ENCODE measurements at places on chromosomes 11 and 22. TPM values are rescaled to one million over a fixed set of nuclear protein-coding genes. Genes with fewer than 3 reads are reported as not detected.

GRCh38 chr11:13169709-13170108, 107.9 kb upstream of the BMAL1 start:
- no peak for DNase-seq

GRCh38 chr22:21079493-21079892, 33.7 kb downstream of the LRRC74B start:
- no peak for DNase-seq

GRCh38 chr22:50444663-50445062, 30.2 kb downstream of the SBF1 start:
- no peak for DNase-seq

- peak; percentile 43 for DNase-seq
These were observed 13.5 kb downstream of the KIAA1671 start for GRCh38 chr22:24965822-24966626.

DNA sequence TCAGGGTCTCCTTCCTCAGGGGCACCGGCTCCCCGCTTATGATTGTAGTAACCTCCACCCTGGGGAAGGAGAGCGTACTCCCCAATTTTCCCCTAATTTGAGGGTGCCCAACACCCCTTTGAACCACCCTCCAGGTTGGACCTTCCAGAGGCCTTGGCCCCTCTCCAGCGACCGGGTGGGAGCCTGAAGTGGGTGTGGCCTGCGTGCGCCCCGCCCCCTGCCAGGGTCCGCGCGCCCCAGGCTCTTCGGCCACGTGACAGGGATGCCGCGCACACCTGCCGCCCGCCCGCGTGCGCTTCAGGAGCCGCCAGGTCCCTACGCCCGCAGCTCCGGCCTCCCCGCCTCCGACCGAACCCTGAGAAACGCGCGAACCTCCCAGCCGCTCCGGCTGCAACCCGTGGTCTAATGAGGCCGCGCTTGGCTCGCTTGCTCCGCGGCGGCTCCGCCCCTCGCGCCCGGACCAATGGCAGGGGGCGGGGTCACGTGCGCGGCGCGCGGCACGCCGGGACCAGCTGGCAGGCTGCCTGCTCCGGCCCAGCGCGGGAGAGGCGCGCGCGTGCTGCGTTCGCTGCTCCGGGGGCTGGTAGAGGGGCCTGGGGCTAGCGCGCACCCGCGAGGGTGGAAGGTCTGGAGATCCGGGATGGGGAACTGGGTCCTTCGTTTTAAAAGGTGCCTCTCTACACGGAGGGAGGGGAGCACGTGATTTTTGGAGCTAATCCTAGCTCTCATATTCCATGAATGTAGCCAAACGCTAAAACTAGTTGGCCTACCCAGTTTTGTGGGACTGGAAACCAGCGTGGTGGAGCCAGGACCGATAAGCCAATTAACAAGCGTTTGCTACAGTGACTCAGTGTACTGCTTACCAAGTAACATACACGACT, at the start of gene FOXRED2:
TSS of gene FOXRED2 (minus strand) at position 404 of the 881 bp plus-strand sequence. CDS start 618 bp downstream, outside the sequence.
- DNase-seq: peak; percentile 79

DNA sequence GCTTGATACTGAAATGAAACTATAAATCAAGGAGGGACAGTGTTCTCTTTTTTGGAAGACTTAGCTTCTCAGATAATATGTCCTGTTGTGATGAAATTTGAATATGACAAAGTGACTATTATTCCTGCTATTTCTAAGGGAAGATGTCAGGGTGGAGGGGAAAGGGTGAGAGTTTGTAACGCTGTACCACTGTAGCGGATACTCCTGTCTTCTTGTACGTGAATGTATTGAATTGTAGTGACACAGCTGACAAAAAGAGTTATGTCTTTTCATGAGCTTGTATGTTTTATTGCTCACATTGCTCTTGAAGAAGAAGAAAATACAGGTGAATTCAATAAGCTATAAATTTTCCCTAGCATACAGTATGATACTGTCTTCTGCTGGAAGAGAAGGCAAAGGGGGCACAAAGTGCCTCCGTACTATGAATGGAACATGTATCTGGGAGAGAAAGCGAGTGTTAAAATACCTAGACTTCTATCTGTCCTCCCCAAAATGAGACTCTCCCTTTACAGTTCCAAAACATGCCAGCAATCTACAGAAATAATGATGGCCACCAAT, 538.5 kb upstream of the LRRC4C start:
- DNase-seq: no peak

- DNase-seq: no peak
These were observed 3.8 kb downstream of the GTSE1 start for GRCh38 chr22:46300491-46300890.

GRCh38 chr11:12743834-12744449, 69.7 kb downstream of the TEAD1 start:
- DNase-seq: no peak

GRCh38 chr11:2691991-2692875, 7.6 kb downstream of the KCNQ1OT1 start:
- DNase-seq: no peak

GRCh38 chr11:45974806-45975205, 52.4 kb downstream of the LARGE2 start:
- no peak for DNase-seq

- DNase-seq: no peak
These were observed 45.8 kb upstream of the TH start for GRCh38 chr11:2217211-2218030.

The BTG4 gene
- not detected for total RNA-seq

The MOGAT2 gene
- 0.62 TPM for total RNA-seq

The KRTAP5-10 gene
- total RNA-seq: not detected

The OOSP3 gene
- not detected for total RNA-seq

The MEI1 gene
- total RNA-seq: 7.4 TPM

The OR8D1 gene
- not detected for total RNA-seq

The ROBO3 gene
- total RNA-seq: 18.0 TPM

The GLYATL1 gene
- total RNA-seq: 4.0 TPM

Data from prostate gland (tissue), 2 donors.